ENCODE measurements at places on chromosomes 11 and 22.

GRCh38 chr22:33467620-33468095 is 409.5 kb upstream of the SYN3 start:
- DNase-seq = no peak

DNA sequence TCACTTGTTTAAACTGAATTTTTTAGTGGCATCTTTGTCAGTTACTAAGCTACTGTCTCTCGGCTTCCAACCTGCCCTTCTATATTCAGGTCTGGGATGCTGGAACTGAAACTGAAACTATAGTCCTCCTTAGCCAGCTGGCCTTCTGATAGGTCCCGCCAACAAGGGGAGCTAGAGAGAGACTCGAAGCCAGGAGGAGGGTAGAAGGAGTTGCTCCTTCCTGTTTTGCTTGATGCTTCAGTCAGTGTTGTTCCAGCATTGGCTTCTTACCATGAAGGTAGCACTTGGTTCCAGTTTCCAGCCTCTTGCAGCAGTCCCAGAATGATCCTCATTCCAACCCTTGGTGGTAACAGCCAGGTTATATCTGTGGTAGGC is 32.9 kb upstream of the HORMAD2 start:
- DNase-seq = no peak

- DNase-seq = no peak
These were observed 33.8 kb downstream of the TECTA start for GRCh38 chr11:121134741-121135312.

DNA sequence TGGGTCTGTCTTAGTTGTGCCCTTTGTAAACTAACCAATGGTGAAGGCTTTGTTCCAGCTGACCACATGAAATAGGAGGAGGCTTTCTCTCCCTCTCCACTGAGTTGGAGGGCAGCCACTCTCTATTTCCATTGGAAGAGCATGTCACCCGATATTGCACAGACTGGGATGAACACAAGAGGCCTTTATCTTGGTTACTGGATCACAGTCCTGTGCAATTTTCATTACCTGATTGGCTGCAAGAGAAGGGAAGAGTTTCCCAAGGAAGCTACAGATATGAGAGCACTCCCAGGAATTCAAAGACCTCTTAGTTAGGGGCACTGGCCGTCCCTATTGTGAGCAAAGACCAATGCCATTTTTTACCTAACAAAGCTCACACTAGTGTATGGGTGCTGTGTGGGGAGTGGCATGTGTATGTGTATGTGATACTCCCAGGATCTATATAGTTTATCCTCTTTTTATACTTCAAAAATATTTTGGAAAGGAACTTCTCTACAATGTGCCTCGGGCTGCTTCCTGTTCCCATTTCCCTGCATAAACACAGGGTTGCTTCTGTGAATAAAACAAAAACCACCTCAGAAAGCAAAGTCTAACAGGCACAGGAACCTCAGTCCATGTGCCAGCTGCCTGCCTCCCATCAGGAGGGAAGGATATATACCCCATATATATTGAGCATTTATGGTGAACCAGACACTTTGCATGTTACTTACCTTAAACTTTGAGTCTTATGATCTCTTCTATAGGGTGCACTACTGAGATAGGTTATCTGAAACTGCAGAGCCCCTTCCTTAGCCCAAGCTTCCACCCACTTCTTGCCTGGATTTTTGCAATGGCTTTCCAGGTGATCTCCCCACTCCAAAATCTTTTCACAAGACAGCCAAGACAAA is 126.5 kb downstream of the RASSF10 start:
- DNase-seq = peak; percentile 7

GRCh38 chr11:95695181-95695580 is 94.4 kb downstream of the FAM76B start:
- no peak for DNase-seq

GRCh38 chr11:22389526-22390282 is 51.5 kb downstream of the SLC17A6 start:
- DNase-seq = no peak

DNA sequence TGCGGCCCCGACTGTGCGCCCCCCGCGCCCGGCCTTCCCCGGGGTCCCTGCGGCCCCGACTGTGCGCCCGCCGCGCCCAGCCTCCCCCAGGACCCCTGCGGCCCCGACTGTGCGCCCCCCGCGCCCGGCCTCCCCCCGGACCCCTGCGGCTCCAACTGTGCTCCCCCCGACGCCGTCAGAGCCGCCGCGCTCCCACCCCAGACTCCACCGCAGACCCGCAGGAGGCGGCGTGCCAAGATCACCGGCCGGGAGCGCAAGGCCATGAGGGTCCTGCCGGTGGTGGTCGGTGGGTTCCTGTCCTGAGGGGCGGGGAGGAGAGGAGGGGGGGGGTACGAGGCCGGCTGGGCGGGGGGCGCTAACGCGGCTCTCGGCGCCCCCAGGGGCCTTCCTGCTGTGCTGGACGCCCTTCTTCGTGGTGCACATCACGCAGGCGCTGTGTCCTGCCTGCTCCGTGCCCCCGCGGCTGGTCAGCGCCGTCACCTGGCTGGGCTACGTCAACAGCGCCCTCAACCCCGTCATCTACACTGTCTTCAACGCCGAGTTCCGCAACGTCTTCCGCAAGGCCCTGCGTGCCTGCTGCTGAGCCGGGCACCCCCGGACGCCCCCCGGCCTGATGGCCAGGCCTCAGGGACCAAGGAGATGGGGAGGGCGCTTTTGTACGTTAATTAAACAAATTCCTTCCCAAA is 3.1 kb downstream of the DRD4 start:
- no peak for DNase-seq

- no peak for DNase-seq
These were observed 36.2 kb downstream of the SERPINH1 start for GRCh38 chr11:75598264-75598663.

- no peak for DNase-seq
These were observed 25.3 kb upstream of the NOX4 start for GRCh38 chr11:89516496-89516895.

DNA sequence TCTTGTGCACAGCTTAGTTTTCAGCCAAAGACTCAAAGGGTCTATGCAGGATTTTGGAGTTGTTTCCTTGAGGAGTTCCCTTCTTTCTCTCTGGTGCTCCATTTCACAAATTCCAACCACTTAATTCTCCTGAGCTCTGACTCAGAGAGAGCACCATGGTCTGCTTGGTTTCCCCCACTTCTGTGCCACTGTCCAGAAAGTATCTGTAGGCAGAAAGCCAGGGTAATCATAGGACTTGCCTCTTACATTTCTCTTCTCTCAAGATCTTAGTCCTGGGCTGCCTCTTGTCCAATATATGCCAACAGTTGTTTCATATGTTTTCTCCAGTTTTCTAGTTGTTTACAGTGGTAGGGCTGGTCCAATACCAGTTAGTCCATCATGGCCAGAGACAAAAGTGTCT is 6.4 kb upstream of the MRGPRD start:
- no peak for DNase-seq

DNA sequence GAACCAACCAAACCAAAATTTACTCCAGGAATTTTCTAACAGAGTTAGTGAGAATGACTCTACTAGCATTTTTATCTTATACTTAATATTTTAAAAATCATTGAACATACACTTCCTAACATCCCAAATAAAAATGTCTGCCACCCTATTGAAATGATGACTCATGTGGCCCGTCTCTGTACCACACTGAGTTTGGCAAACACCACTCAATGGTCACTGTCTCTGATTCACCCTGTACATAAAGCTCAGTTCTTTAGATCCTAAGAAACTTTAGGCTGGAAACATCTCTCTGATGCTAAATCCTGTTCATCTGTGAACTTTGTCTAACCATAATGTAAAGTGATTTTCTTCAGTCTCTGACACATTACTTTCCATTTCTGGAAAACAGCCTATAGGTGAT is 182.0 kb downstream of the CWF19L2 start:
- no peak for DNase-seq

DNA sequence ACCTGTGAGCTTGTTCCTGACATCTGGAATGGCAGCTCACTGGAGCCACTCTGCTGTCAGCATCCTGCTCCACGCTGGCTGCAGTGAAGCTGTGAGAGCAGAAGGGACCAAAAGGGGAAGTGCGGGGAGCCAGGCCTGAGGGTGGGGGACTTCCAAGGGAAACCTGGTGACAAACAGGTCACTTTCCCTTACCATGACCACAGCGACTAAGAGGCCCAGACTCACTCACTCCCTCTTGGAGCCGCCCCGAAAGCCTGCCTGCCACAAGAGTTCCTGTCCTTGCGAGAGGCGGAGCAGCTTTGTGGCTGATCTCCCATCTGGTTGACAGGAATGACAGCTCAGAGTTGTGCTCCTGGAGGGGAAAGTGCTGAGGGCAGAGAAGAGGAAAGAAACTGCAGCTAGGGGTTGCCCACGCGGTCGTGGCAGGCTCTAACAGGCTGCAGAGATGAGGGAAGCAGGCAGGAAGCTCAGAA is 183.8 kb upstream of the NTM start:
- no peak for DNase-seq

DNA sequence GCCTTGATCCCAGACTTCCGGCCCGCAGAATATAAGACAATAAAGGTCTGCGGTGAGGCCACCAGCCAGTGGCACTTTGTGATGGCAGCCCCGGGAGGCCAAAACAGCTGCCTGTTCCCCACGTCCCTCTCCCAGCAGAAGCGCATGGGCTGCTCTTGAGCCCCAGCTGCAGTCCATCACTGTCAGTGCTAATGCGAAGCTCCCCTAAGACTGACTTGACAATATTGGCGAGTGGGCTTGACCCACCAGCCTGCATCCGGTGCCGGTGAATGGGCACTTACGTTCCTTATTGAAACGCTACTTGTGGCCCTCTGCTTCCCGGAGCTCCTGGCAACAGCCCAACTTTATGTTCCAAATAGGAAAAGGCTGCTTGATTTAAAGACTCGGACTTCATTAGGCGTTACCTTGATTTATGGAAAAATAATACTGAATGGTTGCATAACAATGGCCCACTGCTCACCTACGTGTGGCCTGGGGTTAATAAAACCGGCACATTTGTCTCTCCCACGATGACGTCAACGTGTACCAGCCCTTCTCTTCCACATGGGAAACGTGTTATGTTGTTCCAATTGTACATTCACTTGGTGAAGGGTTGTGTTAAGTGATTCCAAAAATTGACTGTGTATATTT is 93.4 kb upstream of the SEPTIN5 start:
- no peak for DNase-seq

DNA sequence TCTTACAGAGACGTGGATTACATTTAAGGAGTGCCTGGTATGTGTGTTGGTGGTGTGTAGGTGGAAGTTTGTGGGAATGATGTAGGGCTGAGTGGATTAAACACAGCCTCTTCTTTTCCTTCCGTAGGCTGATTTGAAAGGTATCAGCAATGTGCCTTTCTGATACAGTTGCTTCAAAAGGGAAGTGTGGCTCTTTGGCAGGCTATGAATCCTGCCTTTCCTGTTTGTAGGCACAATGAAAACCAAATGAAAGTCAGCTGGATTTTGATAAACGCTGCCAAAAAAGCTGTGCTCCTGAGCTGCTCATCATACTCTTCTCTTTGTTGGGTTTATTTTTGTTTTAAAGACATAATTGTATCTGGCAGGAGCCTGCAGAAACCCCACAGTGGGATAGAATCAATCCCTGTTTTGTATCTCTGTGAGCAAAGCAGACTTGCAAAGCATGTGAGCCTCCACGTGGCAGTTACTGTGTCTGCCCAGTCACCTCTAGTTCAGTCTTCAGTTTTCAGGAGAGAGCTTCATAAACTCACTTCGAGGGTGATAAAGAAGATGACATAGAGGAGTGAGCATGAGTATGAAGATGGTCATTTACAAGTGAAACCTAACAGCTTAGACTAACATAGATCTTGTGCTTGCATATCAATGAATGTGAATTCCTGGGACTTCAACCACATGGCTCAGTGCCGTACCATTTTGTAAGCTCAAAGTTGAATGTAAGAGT is 655.7 kb upstream of the KIRREL3 start:
- peak; percentile 81 for DNase-seq

- no peak for DNase-seq
These were observed 6.3 kb downstream of the BEST1 start for GRCh38 chr11:61956191-61957020.

DNA sequence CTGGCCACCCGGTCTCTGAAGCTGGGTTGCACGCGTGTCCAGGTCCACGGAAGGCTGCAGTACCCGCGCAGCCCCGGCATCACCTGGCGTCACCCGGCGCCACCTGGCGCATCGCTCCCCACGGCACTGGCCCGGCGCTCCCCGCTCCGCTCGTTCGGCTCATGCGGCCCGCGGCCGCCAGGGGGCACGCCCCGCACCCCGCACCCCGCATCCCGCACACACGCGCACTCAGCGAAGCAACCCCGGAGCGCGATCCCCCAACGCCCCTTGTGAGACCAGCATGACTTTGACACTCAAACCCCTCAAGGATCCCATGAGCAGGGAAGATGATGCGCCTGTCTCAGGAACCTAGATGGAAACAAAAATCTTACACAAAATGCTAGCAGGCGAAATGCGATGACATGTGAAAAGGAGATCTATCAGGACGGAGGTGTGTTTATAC is 11.9 kb downstream of the B3GNT6 start:
- no peak for DNase-seq

- DNase-seq = peak; percentile 28
These were observed at the start of gene INPPL1 for GRCh38 chr11:72224564-72225410. Gene INPPL1 (plus strand): TSS chr11:72224767. CDS start chr11:72224985, 218 bp downstream.

DNA sequence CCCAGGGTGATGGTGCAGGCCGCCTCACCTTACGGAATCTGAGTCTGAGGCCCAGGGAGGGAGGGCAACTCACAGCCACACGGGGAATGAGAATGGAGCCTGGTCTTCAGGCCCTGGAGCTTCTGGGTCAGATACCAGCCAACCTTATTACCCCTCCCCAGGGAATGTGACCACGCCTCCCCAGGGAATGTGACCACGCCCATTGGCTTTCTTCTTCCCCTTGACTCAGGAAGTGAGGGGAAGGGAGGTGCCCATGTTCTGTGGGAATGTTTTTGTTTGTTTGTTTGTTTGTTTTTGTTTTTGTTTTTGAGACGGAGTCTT is 57.5 kb upstream of the RBFOX2 start:
- DNase-seq = no peak

DNA sequence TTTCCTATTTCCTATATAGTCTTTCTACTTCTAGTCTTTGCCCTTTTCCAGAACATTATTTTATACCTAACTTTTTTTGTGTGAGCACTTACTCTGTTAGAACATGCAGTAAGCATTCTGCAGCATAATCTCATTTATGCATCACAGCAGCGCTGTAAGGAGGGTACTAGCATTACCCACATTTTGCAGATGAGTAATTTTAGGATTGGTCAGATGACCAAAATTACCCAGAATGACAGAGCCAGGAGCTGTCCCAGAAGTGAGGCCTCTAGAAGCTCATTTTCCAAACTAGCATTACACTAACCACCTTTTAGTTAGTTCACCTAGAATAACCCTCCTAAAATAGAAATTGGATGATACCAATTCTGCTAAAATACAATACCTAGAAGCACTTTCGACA is 47.1 kb upstream of the ARHGAP32 start:
- no peak for DNase-seq

GRCh38 chr11:64971421-64972233 is at the start of gene MAJIN:
Gene MAJIN (minus strand): TSS chr11:64972108. CDS start chr11:64959405, 12,703 bp downstream.
- DNase-seq = no peak
